ENCODE measurements at places on chromosomes 12 and 14.

- DNase-seq: no peak
These were observed 112.5 kb downstream of the PTPRQ start for GRCh38 chr12:80556566-80556965.

GRCh38 chr14:71372411-71372838 is 465.2 kb downstream of the PCNX1 start:
- no peak for DNase-seq

GRCh38 chr14:77041881-77042545 is 13.5 kb upstream of the IRF2BPL start:
- DNase-seq: no peak

- DNase-seq: no peak
These were observed 41.4 kb upstream of the EPS8 start for GRCh38 chr12:15830538-15830937.

GRCh38 chr14:49549881-49550280 is 36.3 kb downstream of the RPS29 start:
- DNase-seq: no peak

DNA sequence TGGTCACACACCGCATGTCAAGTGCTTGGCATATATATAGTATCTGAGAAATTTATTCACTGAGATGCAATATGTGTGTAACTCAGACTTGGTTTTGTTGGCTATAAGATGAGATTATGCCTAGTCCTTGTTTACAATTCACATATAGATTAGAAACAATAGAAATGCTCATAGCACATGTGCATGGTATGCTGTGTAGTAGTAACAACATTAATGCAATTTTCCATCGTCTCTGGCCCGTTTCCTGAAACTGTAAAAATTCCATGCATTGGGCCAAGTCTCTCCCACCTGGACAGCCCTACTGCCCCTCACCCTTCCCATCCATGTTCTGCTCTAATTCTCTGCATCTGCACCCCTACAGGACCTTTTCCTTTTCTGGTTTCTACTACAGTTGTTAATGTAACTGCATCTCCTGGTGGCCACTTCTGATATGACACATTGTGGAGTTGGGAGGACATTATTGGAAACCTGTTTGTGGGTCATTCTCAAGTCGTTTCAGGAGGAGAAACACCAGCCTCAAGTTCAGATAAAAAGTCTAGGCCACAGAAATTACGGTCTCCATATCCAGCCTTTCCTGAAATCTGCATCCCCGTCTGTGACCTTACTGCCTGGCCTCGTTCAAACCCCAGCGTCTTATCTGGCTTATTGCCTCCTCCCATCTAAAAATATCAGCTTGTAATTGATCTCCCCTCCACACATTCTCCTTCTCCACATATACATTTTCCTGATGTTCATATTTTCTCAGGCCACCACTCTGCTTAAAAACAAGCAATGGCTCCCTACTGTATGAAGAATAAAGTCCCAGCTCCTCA is 37.5 kb downstream of the EMP1 start:
- peak; percentile 31 for DNase-seq

DNA sequence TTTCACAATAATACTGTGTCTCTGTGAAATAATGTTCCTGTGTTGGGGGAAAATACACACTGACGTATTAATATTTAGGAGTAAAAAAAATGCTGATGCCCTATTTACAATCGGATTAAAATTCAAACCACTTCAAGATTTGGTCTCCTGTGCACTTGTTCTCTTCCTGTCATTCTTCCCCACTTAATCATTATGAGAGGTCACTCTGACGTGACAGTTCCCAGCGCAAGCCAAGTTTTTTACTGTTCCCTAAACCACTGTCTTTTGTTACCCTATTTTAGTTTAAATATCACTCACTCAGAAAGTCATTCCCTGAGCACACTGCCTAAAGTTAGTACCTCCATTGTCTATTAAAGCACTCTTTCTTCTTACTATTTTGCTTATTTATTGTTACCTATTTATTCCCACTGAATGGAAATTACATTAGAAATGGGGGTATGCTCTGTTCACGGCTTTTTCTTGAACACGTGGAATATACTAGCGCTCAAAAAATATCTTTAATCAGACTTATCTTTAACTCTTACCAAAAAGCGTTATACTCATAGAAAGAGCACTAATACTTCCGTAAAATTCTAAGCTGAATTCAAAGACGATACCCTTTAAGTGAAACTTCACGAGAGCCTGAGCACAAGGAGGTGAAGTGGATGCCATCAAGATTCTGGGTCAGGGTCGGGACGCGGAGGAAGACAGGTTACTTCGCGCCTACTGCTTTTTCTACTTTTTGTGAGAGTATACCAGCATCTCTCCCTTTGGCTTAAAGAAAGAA is 670 bp upstream of the PSMA3 start:
- DNase-seq: no peak
